ENCODE measurements at places on chromosomes 12 and 14. TPM values are rescaled to one million over a fixed set of nuclear protein-coding genes. Genes with fewer than 3 reads are reported as not detected.

- DNase-seq, result no peak
Observed at GRCh38 chr12:14264316-14264715, 101.2 kb upstream of the ATF7IP start.

DNA sequence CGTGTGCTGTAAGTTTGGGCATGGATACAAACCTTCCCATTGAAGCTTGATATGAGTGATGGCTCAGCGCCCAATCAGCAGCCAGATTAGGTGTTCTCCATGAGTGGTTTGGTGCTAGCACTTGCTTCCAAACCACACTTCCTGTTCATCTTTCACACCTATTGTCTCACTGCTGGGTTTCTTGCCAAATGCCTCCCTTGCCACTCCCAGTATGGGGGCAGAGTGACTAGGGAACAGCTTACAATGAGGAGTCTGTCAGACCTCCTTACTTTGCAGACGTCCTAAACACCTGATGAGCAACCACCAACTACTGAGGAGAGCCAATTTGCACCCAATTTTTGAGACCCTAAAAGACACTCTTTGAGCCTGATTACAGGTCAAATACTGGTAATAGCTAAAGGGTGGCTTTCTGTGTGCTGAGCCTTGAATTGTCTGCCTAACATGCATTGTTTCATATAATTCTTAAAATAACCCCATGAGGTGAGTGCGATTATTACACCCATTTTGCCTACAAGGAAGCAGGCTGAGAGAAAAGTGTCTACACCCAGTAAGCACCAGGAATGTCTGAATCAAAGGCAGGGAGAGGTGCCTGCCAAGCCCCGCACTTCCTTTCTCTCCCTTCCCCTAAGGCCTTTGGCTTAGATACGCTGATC, 48.4 kb upstream of the FOS start:
- DNase-seq, result no peak

DNA sequence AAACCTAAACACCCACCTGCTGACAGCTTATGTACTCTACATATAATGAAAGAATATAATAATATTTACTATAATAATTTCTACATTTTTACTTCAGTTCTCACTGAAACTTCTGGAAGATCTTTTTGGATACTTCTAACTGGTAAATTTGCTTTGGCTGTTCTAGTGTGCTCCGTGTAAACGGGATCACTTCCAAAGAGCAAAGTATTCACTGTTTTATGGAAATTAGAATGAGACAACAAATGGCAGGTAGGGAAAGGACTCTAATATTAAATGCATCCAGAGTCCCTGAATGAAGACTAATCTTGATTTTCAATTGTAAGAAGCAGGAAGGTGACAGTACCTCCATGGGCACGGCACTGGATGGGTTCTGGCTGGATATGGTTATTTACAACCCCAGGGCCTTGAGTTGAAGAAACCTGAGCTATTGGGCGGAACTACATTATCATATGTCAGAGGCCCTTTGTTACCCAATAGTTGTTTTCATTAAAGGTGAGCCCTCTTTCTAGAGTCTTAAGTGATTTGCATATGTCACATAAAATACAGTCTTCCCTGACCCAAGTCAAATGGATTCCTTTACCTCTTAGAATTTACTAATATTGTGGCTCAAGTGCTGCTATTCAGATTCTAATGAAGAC, 10.7 kb downstream of the ERP29 start:
- DNase-seq, result no peak

GRCh38 chr14:103408491-103409155, 23.4 kb downstream of the MARK3 start:
- DNase-seq, result no peak

- no peak for DNase-seq
Observed at GRCh38 chr12:47850153-47851084, 30.7 kb upstream of the HDAC7 start.

SLC4A8 gene
- 2.9 TPM for total RNA-seq

Measured in osteoblast (primary cell).